EH (cell line): ENCODE measurements at places on chromosomes 4 and X.

- peak; percentile 78 for DNase-seq
Observed at GRCh38 chr4:98261405-98262291, 464 bp downstream of the RAP1GDS1 start.

DNA sequence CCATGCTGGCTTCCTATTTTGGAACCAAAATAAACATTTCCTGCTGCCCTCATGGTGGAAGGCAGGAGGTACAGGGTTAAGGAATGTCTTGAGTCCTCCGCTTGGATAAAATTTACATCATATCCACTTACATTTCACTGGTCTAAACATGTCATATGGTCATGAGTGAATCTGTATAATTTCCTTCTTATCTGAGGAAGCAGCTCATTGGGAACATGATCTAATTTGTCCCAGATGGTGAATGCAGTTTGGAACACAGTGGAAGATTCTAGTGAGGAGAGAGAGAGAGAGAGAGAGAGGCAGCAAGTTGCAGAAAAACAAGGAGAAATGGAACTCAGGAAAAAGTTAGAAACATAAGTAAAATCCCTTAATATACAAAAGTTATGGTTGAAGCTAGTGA is 46.8 kb downstream of the MXRA5 start:
- DNase-seq = peak; percentile 51

DNA sequence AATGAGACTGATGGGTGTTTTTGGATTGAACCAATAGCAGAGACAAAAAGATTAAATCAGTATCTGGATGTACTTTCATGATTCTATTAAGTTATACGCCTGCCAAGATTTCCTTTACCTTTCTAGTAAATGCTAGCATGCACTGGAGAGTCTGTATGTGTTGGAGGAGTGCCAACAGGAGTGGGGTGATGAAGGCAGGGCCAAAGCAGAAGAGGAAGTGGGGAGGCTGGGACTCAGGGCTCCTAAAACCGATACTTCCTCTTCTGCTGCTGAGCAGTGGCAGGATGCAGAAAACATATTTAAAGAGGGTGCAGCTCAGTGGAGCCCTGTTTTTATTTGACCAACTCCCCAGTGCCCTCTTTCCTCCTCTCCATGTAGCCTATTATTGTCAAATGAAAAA is 5.6 kb downstream of the CYSLTR1 start:
- DNase-seq = no peak

DNA sequence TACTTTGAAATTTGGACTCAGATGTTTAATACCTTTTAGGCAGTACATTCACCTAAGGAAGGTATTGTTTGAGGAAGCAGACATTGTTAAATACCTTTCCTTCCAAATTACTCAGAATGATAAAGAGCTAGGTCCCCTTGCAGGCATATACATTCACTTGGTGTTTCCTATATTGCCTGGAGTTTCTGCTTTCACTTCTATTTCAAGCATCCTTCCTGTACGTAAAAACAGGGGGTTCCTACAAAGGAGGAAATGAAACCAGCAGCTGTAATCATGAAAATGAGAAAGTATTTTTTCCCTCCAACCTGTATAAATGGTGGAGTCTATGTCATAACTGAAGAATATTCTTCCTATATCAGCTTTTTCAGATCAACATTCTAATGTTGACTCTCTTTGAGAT is 90.4 kb upstream of the RASGEF1B start:
- DNase-seq = no peak

DNA sequence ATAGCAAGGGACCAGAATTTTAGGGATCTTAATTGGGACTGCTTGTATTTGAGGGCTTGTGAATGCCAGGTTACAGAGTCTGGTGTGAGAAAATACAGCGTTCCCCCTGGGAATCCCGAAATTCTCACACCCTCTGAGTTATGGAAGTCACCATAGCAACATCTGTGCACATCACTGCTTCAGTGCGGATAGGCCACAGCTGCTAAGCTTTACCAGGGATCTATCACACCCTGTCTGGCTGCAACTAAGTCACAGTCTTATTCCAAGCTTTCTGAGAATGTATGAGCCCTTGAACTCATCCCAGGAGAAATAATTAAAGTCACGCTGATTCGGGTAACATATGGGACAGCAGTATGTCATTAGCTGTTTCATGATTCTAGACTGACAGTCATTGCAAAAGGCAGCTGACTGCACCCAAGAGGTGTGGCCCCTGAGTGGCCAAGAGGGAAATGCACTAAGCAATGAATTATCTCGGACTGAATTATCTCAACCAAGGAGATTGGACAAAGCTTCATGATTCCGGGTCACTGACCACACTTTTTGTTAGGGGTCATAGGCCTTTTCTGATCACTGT is 46.7 kb upstream of the BTC start:
- no peak for DNase-seq

GRCh38 chr4:27931584-27931983 is 1070.9 kb downstream of the STIM2 start:
- no peak for DNase-seq

DNA sequence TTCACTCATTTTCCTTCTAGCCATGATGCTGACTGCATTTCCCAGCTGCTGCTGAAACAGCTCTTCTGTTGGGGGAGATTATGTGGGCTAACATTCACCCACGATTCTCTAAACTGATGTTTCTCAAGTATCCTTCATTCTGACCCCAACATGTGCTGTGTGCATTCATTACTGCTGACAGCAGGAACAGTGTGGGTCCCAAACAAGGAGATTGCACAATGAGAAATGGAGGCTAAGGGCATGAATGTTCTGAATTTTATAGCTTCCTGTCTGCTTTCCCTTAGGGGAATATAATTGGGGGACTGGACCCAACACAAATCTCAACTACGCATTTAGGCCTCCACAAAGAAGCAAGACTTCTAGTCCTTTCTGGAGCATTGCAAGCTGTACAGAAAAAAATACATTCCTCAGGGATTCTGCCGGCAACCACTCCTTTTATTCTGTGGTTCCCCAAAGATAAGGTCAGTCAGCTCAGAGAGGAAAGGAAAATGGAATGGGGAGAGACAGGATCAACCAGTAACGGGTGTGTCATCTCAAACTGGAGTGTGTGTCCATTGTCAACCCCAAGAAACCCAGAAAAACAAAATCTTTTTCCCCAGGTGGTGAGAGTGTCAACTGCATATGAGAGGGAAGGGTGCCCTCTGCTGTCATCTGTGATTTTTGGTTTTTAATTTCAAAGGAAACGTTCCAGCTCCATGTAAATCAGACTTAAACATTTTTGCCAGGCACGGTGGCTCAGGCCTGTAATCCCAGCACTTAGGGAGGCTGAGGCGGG is 81.5 kb upstream of the EGFL6 start:
- peak; percentile 93 for DNase-seq

DNA sequence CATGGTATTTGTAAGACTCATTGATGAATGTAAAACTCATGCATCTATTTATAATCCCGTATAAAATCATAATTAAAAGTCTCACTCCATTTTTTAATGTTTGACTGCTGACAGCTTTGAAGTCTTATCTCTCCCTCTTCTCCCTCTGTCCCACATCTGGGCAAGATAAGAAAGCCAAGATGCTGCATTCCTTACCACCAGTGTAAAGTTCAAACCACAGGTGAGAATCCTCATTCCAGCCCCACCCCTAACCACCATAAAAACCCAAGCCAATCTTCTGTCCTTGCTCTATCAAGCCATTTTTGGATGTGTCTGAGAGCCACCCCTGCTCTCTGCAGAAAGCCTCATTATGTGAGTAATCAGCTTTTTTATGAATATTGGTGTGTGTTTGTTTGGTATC is 59.3 kb upstream of the MAGED1 start:
- no peak for DNase-seq

DNA sequence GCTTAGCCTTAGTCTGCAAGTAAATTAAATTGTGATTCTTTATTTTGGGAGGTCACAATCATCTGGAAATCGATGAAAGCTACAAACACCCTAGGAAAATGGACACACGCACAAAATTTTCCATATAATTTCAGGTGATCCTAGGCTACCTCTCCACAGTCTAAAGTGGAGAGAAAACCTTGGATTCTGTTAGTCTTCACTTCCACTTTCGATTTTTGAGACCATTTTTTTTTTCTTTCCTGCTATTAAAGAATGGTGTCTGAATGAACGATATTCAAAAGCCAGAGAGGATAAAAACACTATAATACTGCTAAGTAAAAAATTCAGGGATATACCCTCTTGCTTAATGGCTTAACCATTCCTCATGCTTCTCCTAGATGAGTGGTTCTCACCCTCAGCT is 1.7 kb downstream of the FBXL5 start:
- DNase-seq = peak; percentile 23

GRCh38 chrX:21813612-21814368 is 25.6 kb upstream of the MBTPS2 start:
- DNase-seq = no peak

DNA sequence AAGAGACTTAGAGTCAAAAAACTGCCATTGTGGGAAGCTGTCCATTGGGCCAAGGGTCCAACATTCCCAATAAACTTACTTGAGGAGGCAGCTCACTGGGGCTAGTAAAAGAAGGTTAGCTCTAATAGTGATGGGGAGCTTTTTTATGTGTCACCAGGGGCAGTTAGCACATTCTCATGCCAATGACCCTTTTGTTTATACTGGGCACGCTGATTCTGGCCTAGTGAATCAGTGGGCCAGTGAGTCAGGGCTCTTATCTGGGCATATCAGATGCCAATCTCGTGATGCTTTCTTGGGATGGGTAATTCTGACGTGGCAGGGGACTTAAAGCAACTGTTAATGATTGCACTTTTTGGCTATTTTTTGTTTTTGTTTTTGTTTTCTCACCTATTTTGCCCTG is 27.8 kb downstream of the TCEAL1 start:
- DNase-seq = peak; percentile 92

DNA sequence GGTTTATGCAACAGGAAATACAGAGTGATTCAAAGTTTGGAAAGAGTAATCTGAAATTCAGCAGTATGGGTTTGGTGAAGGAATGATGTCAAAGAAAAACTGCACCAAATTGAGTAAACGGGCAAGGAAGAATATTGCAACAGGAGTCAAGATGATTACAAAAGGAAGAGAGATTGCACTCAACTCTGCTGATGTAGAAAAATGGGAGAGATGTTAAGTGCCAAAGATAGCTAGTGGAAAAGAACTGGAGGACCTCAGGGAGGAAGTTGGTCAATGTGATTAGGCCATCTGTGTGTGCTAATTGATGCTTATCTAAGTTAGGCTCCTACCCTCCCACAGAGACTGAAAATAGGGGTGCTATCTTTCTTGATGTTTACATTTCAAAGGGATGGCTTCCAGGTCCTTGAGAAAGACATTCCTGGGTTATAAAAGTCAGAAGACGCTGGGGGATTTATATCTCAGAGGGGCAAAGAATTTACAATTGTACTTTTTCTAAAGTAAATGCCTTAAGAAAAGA is 167.4 kb upstream of the FAM47A start:
- no peak for DNase-seq

GRCh38 chr4:168309781-168310180 is 8.8 kb downstream of the DDX60 start:
- peak; percentile 11 for DNase-seq

DNA sequence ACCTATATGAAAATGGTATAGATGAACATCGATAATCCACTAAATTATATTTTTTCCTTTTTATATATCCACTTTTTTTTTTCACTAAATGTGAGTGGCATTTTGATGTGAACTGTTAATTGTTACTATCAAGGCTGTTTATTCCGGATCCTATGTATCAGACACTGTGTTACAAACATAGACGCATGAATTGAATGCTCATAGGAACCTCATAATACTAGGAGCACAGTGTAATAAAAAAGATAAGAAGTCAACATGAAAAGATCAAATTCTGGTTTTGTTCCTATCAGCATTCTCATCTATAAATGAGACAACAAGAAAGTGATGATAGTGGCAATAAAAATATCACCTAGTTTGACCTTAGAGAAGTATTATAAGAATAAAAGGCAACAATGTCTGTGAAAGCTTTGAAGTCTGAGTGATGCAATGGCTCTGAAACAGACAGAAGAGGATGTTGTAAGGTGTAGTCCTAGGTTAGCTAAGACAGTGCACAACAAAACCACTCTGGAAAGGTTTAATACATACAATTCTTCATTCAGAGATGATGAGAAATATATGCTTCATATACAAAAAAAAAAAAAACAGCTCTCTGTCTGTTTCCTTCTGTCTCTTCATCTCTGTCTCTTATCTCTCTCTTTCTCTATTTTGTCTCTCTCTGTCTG is 148.6 kb upstream of the NLGN4X start:
- DNase-seq = no peak

DNA sequence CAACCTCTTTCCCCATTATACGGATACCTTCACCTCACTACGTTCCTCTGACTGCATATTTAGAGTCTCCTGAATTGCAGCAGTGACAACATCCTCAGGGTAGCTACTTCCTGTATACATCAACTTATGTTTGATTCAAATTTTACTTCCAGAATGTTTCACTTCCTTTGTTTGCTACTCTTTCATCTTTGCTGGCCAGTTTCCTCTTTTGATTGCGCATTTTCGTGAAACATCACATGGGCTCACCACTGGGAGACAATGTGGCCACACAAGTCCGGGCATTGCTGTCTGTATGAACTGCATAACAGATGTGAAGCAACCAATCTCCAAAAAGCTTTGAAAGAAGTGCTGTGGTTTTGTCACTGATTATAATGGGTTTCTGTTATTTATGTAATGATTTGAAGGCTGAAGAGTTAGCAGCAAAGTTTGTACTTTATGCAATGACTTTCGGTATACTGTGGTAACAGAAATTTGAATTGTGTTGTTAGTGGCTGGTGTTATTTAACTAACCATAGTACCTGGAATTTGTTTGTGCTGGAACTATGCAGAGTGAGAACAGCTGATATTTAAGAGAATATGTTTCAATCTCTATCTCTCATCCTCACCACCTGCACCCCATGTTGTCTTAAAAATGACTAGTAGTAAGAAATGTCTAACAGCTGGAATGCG is 7.4 kb downstream of the SNCA start:
- no peak for DNase-seq

DNA sequence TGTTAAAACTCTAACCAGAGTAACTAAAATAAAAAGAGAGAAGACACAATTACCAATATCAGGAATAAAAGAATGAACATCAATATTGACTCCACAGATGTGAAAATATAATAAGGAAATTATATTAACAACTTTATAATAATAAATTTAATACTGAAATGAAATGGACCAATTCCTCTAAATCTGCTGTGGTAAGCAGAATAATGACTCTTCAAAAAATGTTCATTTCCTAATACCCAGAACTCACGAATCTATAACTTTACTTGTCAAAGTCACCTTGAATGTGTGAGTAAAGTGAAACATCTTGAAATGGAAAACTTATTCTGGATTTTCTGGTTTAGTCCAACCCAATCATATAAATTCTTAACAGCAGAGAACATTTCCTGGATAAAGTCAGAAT is 1391.1 kb downstream of the FAM133A start:
- DNase-seq = no peak

GRCh38 chrX:13396924-13397323 is 77.1 kb upstream of the ATXN3L start:
- DNase-seq = peak; percentile 67

GRCh38 chr4:123300222-123301039 is 96.2 kb upstream of the SPRY1 start:
- DNase-seq = no peak

- peak; percentile 51 for DNase-seq
Observed at GRCh38 chr4:156598138-156598681, 373.4 kb downstream of the PDGFC start.

GRCh38 chr4:180766045-180766444 is 1477.2 kb upstream of the TENM3 start:
- no peak for DNase-seq
